GM12878 (cell line): ENCODE measurements at places on chromosomes 1 and 21. TPM values are rescaled to one million over a fixed set of nuclear protein-coding genes. Genes with fewer than 3 reads are reported as not detected.

- DNase-seq: no peak
Measured at GRCh38 chr21:35046880-35047229, 2.2 kb downstream of the RUNX1 start.

GRCh38 chr1:31830511-31830910 is 14.7 kb upstream of the SPOCD1 start:
- DNase-seq: no peak

- DNase-seq: no peak
Measured at GRCh38 chr1:110581682-110582145, 24.4 kb downstream of the KCNA2 start.

DNA sequence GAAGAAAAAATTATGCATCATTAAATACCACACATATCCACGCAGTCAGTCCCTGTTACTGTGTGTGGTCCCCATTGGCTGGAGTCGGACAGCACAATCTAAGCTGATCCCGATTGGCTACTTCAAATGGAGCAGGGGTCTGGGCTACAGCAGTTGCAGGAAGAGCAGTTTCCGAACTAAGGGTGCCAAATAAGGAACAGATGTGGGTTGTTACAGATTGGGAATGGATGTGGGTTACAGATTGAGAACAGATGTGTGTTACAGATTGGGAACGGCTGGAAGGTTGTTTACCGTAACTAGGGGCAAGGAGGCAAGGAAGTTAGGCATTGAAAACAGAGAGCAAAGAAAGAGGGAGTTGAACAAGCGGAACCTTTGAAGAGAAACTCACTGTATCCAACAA is 19.9 kb downstream of the OR2L13 start:
- DNase-seq: no peak

- DNase-seq: no peak
Measured at GRCh38 chr1:156928043-156928602, 7.7 kb downstream of the LRRC71 start.

GRCh38 chr1:110872366-110872744 is 593 bp upstream of the CD53 start:
- DNase-seq: peak; percentile 78

- no peak for DNase-seq
Measured at GRCh38 chr1:152654110-152654509, 9.1 kb upstream of the LCE2D start.

- no peak for DNase-seq
Measured at GRCh38 chr1:239448911-239449310, 62.5 kb downstream of the CHRM3 start.

DNA sequence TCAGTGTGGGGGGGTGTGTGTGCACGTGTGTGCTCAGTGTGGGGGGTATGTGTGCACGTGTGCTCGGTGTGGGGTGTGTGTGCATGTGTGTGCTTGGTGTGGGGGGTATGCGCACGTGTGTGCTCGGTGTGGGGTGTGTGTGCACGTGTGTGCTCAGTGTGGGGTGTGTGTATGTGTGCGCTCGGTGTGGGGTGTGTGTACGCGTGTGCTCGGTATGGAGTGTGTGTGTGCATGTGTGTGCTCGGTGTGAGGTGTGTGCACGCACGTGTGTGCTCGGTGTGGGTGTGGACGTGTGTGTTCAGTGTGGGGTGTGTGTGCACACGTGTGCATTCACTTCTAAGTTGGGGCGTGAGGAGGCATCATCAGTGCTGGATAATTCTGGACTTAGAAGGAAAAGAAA is 77.9 kb downstream of the PRDM16 start:
- no peak for DNase-seq

DNA sequence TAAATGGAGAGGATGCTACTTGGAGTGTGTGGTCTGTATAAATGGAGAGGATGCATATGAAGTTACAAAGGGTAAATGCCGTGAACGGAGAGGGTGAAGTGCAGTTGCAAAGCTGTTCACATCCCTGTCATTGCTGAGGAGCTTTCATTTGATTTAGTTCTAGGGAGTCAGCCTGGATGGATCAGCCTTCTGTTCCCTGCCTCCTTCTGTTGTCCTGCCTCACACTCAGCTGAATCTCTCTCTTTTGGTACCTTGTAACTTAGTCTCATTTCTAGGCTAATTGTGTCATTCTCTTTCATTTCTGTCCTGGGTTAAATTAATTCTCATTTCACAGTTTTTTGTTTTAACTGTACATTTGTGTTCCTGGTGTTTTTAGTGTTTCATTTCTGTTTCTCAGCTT is 133.2 kb upstream of the COL6A1 start:
- DNase-seq: no peak

- DNase-seq: no peak
Measured at GRCh38 chr1:61293986-61294504, 211.7 kb downstream of the NFIA start.

- no peak for DNase-seq
Measured at GRCh38 chr1:95140791-95141190, 23.6 kb downstream of the TLCD4 start.

- no peak for DNase-seq
Measured at GRCh38 chr1:190663962-190664361, 186.3 kb upstream of the BRINP3 start.

The VAV3 gene
- 2.1 and 4.3 TPM in 2 replicates for polyA plus RNA-seq

The ADAMTSL4 gene
- polyA plus RNA-seq: 0.04 and 0.11 TPM in 2 replicates

The RBBP5 gene
- 20.0 and 20.5 TPM in 2 replicates for polyA plus RNA-seq

The PTP4A2 gene
- polyA plus RNA-seq: 314 and 423 TPM in 2 replicates

The PSEN2 gene
- 8.2 and 11.5 TPM in 2 replicates for polyA plus RNA-seq

The TNFRSF25 gene
- polyA plus RNA-seq: 0.29 TPM in 1 of 2 replicates, not detected in the other

The HCRTR1 gene
- polyA plus RNA-seq: not detected in 2 replicates

The LAD1 gene
- 0.23 TPM in 1 of 2 replicates, not detected in the other for polyA plus RNA-seq
